Stimulated activated CD8-positive, alpha-beta memory T cell treated with anti-CD3 and anti-CD28 coated beads, Interleukin-4, amount 100 ng/mL, for 1 hour (primary cell): ENCODE measurements at places on chromosomes 7 and 10.

- no peak for DNase-seq
These were observed 21.4 kb upstream of the MLXIPL start for GRCh38 chr7:73645643-73646174.

- DNase-seq = no peak
These were observed 124.4 kb upstream of the C7orf33 start for GRCh38 chr7:148466120-148466519.

- DNase-seq = no peak
These were observed 27.5 kb upstream of the SMARCD3 start for GRCh38 chr7:151275813-151276577.

GRCh38 chr10:44878706-44879530, 32.2 kb upstream of the TMEM72 start:
- peak; percentile 59 for DNase-seq

DNA sequence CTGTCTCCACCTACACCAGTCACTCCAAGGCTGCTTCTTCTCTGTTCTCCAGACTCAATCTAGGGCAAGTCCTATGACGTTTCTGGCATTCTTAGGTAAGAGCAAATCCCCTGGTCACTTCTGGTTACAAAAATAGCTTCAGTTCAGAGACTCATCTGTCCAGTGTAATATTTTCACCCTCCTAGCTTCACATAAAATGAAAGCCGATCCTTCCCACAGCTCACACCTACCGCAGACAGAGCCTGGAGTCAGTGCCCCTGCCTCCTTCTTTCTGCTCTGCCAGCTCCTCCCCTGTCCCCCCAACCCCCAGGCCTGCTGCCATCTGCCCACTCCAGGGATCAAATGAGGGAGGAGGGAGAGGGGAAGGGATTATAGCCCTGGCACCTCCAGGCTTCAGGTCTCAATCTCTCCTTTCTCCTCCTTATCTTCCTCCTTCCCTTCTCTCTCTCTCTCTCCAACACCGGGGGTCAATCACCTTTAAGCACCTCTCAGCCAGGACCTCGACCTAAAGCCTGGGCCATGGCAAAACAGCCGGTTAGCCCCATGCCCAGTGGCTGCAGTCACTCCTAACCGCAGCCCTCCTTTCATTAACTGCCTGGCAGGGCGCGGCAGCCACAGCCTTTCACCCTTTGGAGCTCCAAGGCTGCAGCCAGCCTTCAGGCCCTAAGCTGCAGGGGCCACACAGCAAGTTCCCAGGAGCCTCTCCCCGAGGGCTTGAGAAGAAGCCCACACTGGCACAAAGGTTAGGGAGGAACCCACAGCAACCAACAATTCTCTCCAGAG, 292.6 kb upstream of the MGMT start:
- DNase-seq = no peak

DNA sequence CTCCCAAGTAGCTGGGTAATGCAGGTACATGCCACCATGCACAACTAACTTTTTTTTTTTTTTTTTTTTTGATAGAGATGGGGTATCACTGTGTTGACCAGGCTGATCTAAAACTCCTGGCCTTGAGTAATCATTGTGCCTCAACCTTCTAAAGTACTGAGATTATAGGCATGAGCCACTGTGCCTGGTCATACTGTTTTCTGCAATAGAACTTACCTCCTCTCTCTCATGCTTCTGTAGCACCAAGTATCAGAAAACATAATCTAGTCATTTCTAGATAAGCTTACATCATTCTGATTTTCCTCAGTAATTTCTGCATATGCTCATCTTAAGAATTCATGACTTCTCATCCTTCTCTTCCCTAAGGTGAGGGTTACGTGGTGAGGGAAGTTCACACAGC, 210.0 kb downstream of the IMMP2L start:
- DNase-seq = no peak
